AML-193 (cell line): ENCODE measurements at places on chromosomes 13 and 19.
A peak's percentile ranks its signal among the peaks of the same experiment; 100 is the strongest.

DNA sequence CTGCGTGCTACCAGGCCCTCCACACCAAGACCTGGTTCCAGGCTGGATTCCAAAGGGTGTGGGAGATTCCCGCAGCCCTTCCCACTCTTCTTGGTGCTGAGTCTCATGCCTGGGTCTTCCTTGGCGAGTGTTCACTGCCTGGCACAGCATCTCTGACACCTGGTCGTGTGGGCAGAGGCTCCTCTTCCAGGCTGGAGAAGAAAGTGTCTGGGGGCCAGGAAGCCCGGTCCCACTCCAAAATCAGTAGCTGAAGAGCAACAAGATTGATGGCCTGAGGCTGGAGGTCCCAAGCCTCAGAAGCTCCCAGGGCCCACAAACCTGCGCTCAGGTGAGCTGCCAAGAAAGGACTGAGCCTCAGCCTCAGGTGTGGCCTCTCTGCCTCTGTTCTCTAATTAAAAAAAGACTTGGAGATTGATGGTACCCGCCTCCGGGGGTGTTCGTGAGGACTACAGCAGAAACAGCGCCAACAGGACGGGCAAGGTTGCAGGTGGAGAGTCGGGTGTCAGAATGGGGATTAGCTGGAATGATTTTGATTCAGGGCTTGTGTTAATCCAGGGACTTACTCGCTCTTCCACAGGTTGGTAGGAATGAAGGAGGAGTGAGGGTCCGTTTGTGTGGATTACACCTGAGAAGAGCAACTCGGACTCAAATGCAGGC, 217.5 kb downstream of the TEX29 start:
- DNase-seq = no peak

- no peak for DNase-seq
Observed at GRCh38 chr19:29881386-29881785, 60.7 kb upstream of the URI1 start.

DNA sequence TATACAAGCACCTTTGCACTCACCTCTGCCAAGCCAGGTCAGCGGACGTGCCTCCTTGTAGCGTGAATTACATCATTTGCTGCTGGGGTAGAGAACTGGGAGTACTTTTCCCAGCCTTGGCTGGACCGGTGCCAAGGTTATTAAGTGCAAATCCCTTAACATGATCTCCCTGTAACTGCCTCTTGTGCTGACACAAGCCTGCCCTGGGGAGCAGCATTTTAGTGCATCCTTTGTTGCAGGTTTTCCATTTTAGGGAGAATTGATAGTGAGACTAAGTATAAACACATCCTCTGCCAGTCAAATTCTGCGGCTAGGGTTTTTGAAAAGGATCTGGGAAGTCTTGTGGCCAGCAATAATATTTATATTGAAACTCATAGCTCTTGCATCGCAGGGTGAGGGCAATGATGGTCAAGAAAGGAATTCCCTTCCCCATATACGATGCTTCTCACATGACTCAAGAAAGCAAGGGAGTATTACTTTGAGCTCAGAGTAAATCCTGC, 32.7 kb upstream of the DCLK1 start:
- no peak for DNase-seq

DNA sequence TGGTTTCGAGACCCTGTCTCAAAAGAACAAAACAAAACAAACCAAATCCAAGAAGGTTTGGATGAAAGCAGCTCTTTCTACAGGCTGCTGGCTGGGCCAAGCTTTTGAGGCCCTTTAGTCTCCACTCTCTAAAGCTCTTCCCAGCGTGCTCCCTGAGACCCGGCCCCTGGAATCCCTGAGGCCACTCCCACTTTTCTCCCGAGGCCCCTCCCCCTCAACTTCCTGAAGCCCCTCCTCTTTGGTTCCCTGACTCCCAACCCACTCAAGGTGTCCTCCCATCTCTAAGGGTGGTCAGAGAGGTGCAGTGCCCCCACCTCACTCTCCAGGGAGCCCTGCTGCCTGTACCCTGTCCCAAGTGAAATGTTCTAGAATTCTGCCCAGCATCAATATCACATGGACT, 10.6 kb downstream of the ERICH6B start:
- no peak for DNase-seq

DNA sequence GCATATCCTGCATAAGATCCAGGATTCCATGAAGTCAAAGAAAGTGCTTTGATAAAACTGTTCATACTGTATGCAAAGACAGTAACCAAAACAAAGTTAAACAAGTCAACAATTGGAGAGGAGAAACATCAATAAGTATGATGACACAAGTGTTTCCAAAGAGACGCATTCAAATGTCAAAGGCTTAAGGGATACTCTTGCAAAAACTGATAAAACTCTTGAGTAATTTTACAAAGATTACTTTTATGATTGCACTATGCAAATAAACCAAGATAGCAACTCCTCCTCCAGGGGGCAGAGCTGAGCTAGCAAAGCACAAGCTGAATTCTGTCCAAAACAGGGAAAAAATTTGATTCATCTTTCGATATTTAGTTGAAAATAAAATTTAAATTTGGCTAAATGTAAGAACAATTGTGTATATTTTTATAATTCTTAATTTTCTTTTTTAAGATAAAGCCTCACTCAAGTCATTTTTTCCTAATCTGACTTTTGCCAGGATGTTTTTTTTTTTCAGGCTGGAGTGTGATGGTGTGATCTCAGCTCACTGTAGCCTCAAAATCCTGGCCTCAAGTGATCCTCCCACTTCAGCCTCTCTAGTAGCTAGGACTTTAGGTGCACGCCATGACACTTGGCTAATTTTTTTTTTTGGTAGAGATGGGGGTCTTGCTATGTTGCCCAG, 84.0 kb downstream of the MZT1 start:
- peak; percentile 54 for DNase-seq

- DNase-seq = no peak
Observed at GRCh38 chr19:41332000-41332399, 21.7 kb downstream of the TGFB1 start.

GRCh38 chr13:39952249-39953233, 297.1 kb downstream of the COG6 start:
- no peak for DNase-seq

DNA sequence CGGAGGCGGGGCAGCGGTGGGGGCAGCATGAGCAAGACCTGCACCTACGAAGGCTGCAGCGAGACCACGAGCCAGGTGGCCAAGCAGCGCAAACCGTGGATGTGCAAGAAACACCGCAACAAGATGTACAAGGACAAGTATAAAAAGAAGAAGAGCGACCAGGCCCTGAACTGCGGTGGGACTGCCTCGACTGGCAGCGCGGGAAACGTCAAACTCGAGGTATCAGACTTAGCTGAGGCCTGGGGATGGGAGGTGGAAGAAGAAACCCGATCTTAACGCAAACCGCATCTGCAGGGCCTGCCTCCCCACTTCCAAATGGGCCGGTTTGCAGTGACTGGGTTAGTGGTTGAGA, 693 bp downstream of the RFXAP start:
- peak; percentile 23 for DNase-seq

DNA sequence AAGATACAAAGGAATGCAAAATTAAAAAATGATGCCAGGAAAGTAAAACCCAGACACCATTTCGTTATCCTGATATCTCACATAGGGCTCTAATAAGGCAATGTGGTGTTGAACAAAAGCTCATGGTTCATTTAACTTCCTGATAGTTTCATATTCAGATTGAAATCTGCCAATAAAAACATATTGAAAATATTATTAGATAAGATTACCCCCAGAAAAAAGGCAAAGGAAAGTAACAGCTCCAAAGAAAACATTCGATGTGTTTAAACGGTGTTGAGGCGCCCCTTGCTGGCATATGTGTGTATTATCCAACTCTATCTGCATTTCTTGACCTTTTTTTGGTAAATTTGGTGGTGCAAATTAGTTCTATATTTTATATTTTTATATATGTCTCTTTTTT, 75.9 kb downstream of the ESD start:
- peak; percentile 66 for DNase-seq

GRCh38 chr13:23608701-23609413, 38.6 kb downstream of the TNFRSF19 start:
- DNase-seq = no peak

- DNase-seq = no peak
Observed at GRCh38 chr19:19226663-19227062, 14.9 kb downstream of the NCAN start.

GRCh38 chr13:98592362-98592732, 15.4 kb upstream of the STK24 start:
- no peak for DNase-seq

GRCh38 chr19:1028062-1028926, 1.9 kb downstream of the CNN2 start:
- DNase-seq = peak; percentile 19

- no peak for DNase-seq
Observed at GRCh38 chr13:23993680-23993985, 96.3 kb upstream of the C1QTNF9B start.

- no peak for DNase-seq
Observed at GRCh38 chr13:30880856-30881155, 25.3 kb upstream of the MEDAG start.

GRCh38 chr13:106534639-106535551, 567 bp downstream of the EFNB2 start:
- no peak for DNase-seq

- no peak for DNase-seq
Observed at GRCh38 chr13:40192858-40193257, 473.6 kb downstream of the FOXO1 start.

DNA sequence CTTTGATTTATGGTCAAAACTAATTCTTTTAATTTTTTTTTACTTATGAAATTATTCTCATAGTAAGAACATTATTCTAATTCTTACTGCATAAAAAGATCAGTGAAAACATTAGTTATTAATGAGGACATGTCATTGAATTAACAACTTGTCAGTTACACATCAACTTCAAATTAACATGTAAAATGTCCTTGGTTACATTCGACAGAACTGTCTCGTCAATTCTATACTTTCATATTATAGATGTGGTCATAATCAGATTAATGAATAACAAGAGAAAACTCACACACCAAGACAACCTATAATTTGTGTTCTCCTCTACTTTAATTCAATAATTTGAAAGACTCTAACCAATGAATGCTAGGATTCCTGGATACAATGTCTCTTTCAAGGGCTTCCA, 66.7 kb downstream of the KATNAL1 start:
- DNase-seq = no peak

DNA sequence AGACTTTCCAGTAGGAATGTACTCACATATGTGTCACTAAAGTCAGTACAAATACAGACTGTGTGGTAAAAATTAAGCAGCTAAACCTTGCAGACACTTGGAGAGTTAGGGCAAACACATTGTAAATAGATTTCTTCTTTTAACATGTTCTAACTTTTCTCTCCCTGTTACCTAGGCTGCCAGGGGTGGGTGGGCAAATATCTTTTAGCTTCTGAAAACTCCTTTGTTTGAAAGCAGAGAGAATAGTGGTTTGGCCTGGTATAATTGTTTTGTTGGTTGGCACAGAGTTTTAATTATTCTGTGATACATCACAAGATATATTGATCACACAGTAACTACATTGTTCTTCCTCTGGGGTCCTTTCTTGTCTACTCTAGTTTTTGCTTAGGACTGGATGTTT, 289.8 kb upstream of the DACH1 start:
- no peak for DNase-seq

GRCh38 chr13:62320129-62321108, 904.8 kb upstream of the PCDH20 start:
- peak; percentile 49 for DNase-seq

DNA sequence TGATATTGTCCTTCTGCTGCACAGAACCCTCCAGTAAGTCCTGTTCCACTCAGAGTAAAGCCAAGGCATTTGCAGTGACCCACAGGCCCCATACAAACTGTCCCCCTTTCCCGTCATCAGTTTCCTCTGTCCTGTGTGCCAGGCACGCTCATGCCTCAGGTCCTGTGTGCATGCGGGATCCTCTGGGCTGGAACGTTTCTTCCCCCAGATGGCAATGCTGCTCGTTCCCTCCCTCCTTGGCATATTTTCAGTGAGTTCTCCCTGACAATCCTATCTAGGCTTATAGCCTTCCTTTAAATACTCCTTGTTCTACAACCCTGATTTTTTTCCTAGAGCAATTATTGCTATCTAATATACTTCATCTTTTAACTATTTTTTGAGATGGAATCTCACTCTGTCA, 5.7 kb downstream of the OPA3 start:
- DNase-seq = no peak

DNA sequence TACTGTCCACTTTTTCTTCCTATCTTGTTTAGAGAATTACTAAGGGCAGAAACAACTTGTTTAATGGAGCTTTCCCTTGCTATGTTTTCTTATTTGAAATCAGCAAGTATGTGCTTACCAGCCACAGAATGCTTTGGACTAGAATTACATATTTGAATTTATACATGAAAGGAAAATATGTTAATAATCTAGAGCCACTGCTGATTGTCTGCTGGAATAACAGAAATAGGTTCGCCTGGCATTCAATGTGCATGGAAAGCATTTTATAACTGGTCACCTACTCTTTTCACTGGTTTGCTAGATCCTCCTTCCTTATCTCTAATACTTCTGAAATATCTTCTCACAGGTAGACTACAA, 8.0 kb downstream of the EFNB2 start:
- DNase-seq = no peak
